ENCODE measurements at places on chromosomes 12 and 14.

- DNase-seq, result peak; percentile 25
Measured at GRCh38 chr14:51328772-51329353, 88.8 kb downstream of the TMX1 start.

- DNase-seq, result peak; percentile 9
Measured at GRCh38 chr12:101878243-101878821, 952 bp downstream of the DRAM1 start.

GRCh38 chr12:92703786-92704185, 997 bp downstream of the PLEKHG7 start:
- DNase-seq, result no peak

DNA sequence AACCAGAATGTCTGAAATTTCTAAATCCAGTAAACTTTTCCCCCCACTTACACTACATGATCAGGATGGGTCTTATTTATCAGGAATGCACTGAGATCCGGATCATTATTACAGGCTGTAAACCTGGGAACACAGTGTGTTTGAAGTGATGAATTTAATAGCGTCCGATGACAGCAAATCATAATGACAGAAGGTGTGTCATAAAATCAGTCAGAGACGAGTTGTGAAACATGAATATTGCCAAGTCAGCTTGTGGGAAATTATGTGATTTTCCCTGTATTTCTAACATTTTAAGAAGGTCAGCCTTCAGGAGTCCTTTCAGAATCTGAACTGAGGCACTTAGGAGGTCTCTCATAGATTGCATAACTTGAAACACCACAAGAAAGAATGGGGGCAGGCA, 36.7 kb downstream of the RERG start:
- DNase-seq, result no peak

DNA sequence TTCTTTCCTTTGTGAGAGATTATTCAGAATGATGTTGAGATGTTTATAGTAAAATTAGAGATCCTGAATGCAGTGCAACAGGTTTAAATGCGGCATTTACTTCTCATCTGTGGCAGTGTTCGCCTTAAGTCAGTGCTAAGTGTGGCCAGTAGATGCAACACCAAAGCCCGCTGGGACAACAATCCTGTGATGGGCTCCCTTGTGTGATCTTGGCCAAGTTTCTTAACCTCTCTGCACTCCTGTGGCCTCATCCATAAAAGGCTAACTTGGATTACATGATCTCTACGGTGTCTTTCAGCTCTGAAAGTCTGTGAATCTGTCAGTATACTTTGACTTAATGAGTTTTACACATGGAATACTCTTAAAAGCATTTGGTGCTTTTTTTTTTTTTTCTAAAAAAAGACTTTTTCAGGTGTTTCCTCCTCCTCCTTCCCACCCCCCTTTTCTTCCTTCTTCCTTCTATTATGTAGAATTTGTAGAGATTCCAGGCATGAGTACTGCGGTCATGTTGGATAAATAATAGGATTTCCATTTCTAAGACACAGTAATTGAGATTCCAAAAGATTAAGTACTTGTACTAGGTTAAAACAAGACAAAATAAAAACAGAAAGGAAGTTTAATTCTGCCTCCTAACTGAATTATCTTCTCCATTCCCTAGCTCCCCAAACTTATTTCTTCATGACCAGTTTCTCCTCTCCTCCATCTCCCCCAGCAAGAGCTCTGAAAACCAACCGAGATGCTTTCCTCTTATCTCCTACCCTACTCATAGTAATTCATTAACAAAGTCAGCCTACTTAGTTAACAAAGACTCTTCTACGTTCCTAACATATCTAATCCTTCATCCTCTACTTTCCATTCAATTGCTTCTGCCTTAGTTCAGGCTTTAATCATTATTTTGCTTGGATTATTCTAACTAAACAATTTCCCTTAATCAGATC, 42.2 kb upstream of the NAV3 start:
- DNase-seq, result no peak

DNA sequence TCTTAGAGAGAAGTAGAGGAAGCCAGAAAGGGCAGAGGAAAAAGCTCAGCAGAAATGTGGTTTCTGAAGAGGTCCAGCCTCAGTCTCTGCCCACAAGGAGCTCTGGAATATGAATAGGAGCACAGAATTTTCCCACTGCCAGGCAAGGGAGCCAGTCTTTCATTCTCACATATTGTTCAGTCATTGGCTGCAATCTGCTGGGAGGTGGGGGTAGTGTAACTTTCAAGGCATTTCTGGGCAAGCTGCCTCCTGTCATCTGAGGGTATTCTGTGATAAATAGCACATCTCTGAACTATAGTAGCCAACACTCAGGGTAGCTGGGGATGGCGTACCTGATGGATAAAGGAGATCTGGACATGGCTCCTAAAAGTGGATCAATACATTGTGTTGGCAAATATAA, 127.2 kb downstream of the LRRK2 start:
- no peak for DNase-seq

- DNase-seq, result no peak
Measured at GRCh38 chr12:47773858-47774580, 981 bp downstream of the SLC48A1 start.

DNA sequence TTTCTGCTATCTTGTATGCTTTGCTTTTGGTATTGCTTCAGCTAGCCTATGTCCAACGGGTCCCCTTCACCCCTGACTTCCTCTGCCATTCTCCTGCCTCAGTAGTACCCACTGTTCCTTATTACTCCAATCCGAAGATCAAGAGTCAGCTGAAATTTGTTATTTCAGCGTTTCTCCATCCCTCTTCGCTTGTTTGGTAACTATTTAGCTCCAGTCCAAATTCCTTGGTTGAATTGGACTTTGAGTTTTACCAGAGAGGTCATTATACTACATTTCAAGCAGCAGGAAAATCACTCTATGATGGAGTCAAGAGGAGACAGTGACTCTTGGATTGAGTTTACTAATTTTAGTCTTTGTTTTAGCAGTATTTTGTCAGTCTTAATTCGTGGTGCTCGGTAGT, 4.5 kb downstream of the ETFBKMT start:
- no peak for DNase-seq

DNA sequence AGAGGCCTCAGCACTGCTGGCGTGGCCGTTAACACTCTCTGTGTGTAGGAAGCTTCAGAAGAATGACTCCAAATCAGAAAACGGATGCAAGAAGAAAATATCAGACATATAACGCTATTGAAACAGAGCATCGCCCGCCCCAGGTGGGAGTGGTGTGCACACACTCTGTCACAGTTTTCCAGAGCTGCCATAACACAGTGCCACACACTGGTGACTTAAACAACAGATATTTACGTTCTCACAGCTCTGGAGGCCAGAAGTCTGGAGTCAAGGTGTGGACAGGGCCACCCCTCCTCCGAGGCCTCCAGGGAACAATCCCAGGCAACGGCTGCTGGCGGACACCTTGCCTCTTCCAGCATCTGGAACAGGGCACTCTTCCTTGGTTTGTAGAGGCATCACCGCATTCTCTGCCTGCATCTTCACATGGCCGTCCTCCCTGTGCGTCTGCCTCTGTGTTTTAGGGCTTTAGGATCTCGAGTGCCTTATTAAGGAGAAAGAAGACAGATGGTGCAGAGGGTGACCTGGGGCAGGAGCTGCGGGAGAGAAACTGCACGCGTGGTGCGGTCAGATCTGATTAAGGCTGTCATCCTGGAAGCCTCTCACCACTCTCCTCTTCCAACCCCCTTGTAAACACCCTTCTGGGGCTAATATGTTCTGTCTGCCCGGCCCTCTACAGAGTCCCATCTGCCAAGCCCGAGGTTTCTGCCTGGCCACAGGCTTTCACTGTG, 141.0 kb downstream of the SLC15A4 start:
- DNase-seq, result no peak

GRCh38 chr12:25670076-25671055, 117.3 kb upstream of the LMNTD1 start:
- peak; percentile 12 for DNase-seq

DNA sequence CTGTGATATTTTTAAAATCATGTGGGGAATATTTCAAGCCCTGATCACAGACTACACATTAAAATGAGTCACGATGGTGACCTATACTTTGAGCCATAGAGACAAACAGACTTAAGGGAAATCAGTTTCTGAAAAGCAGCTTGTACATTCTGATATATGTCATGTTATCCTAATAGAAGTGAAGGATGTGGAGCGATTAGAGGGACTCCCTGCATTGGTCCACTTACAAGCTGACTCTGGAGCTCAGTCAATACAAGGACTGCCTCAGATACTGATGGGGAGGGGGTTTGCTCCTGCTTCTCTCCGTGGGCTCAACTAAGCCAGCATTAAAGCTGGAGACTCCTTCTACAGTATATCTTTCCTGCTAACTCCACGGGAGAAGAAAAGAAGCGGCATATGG, 173.5 kb downstream of the ALG10B start:
- no peak for DNase-seq

- no peak for DNase-seq
Measured at GRCh38 chr12:62211510-62211909, 48.7 kb upstream of the USP15 start.

DNA sequence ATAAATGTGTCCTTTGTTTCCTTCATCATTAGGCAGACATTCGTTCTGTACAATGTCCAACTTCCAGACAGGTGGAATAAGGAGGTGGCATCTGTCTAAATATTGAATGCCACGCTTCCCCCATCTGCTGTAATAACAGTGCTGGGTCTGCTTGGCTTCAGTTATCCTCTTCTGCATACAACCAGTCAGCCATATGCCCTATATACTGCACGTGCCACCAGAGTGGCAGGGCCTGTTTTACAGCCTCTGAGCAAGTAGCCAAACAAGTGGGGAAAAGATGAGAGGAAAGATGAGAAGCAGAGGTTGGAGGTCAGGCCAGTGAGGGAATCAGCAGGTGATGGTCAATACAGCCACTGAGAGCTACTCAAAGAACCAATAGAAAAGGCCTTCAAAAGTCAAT, 55.4 kb downstream of the OTX2 start:
- no peak for DNase-seq

Data from fibroblast of skin of right biceps (primary cell).